ENCODE measurements at places on chromosomes 11 and 22.

GRCh38 chr11:1673446-1674172, 23.4 kb upstream of the KRTAP5-6 start:
- DNase-seq, result no peak

DNA sequence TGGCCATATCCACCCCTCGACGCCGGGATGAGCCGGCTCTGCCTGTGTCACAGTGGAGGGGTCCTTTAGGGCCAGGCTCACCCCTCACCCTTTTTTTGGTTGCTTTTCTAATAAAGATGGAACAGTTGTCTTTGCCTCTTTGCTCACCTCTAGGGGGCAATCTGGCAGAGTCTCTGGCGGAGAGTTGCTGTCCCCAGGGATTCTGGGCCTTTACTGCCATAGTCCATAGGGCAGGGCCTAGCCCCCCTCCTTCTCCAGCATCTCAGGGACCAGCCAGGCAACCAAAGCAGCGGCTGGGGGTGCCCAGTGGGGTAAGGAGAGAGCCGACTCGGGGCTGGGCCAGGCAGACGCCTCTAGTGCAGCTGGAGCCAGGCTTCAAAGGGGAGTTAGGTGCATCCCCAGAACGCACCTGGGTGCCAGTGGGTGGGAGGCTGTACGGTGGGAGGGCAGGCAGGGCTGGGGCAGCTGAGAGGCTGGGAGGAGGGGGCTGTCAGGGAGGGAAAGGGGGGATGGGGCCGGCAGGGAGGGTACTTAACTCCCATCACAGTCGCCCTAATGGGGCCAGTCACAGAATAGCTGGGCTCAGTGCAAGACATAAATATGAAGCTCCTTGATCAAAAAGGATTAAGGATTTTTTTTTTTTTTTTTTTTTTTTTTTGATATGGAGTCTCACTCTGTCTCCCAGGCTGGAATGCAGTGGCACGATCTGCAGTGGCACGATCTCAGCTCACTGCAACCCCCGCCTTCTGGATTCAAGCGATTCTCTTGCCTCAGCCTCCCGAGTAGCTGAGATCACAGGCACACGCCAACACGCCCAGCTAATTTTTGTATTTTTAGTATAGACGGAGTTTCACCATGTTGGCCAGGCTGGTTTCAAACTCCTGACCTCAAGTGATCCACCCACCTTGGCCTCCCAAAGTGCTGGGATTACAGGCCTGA, 2.5 kb upstream of the SUSD2 start:
- DNase-seq, result no peak

GRCh38 chr11:64056213-64056785, 20.6 kb downstream of the FLRT1 start:
- no peak for DNase-seq

DNA sequence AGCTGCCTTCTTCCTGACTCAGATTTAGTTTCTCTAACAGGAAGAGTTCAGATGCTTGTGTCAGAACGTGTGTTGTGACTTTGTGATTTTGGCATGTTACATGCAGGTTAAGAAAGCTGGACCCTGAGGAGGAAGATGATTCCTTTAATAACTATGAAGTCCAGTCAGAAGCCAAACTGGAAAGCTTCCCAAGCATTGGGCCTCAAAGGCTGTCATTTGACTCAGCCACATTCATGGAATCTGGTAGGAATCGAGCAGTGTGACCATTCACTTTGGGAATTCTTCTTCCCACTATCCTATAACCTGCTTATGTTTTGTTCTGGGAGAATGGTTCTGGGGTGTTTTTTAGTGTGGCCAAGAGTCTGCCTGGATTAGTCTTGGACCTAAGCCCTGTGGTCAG, 48.0 kb downstream of the CABIN1 start:
- DNase-seq, result no peak

DNA sequence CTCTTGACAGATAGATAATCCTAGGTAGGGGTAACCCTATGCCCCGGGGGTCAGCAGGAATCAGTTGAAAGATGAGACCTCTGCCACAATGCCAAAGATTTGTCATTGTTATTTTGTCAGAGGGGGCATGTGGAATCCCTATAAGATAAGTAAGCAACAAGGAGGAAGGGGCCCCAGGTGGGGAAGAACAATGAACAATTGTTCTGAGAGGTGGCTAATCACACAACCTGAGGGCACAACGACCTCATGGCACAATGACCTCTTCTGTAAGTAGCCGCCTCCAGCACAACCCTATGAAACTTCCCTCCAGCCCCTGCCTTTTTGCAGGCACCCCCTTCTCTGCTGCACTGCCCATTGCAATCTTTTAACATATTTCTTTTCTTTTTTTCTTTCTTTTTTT, 11.8 kb upstream of the FBLN1 start:
- no peak for DNase-seq

DNA sequence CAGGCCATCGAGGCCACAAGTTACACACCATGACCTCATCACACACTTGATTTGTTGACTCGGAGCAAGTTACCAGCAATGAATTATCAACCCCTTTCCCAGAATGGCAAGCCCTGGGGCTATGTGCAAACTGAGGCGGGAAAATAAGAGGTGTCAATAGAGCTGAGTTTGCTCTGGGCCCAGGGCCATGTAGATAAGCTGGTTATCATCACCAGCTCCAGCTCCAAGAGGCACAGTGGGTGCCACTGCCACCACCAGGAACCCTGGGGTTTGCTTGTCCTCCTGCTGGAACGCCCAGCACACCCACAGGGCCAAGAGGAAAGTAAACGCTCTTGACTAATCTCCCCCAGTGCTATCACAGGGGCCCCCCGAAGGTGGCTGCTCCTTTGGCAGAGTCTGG, 13.0 kb upstream of the VPS37C start:
- no peak for DNase-seq

- DNase-seq, result no peak
Measured at GRCh38 chr22:48972979-48973693, 854.5 kb downstream of the BRD1 start.

DNA sequence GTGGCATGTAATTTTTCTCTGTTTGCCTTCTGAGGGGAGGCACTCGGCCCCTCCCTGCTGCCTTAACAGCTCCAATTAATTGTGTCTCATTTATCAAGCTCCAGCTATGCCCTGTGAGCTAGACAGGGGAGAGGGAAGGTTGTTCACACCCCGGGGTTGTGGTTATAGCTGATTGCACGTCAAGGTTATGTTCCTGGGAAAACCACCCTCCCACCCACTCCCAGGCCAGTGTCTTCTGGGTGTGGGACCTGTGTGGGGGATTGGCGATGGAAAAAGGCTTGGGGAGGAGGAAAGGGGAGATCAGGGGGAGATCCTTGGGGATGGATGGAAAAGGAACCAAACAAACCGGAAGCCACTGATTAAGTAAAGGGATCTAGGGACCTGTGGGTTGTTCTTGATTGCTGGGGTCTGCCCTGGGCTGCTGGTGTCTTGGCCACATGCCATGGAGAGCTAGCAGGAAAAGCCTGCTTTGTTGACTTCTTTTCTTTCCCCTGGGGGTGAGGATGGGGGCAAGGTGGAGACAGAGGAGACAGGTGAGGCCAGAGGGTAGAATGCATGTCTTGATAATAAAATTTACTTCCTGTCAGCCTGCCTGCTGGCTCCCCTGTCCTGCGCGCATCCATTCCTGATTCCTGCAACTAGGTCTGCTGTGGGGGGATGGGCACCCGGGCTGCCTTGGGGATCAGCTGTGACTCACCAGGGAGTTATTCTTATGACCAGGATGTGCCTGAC, 13.5 kb upstream of the SORL1-AS1 start:
- peak; percentile 68 for DNase-seq

- no peak for DNase-seq
Measured at GRCh38 chr22:28025866-28026575, 107.0 kb upstream of the PITPNB start.

DNA sequence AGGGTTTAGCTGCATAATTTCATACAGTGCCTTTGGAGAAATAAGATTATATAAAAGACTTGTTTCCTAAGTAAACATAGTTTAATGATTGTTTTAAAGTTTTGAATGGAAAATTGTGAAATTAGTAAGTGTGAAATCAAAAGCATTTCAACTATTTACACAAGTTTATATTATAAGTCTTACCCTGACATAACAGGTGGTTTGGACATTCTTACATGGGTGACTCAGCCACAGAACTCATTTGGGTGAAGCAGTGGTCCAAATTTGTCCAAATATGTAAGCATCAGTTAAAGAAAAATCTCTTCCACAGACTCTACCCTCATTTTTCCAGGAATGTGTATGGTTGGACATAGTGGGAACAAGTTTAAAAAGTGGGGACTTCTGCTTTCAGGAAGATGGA, 68.0 kb downstream of the USP47 start:
- no peak for DNase-seq

DNA sequence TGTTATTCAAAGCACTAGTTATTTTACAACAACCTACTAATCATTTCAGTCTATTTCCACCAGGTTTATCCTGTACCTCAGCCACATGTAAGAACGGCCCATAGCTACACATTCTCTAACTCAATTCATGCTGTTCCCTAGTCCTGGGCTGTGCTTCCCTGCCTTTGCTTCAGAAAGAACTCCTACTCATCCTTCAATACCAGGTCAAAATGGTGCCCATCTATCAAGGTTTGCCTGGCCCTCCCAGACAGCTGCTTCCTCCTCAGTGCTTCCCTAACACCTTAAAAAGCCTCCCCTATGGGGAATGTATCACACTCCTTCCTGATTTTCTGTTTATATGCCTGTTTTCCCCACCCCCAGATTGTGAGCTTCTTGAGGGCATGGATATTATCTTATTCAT, 400.7 kb downstream of the MN1 start:
- DNase-seq, result no peak

DNA sequence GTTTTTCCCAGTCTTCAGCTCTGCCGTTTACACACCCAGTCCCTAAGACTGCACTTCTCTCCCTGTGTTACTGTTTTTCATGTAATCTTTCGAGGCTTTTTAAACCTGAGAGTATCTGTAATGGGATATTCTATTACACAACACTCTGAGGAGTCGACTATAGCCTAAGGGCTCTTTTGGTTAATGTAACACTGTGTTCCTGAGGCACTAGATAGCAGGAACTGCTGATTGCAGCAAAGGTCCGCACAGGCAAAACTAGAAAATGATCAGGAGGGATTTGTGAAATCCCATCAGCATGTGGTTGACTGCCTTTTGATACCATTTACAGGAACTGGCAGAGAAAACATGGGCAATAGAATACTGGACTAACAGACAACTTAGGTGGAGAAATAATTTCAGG, 512.3 kb upstream of the RAG2 start:
- DNase-seq, result no peak

GRCh38 chr11:2441171-2441570, 3.1 kb downstream of the TRPM5 start:
- DNase-seq, result no peak

- no peak for DNase-seq
Measured at GRCh38 chr11:19979519-19979845, 180.8 kb downstream of the DBX1 start.

- no peak for DNase-seq
Measured at GRCh38 chr11:72685560-72686480, 11.6 kb upstream of the PDE2A start.

- DNase-seq, result no peak
Measured at GRCh38 chr11:23423104-23423503, 562.8 kb upstream of the CCDC179 start.

DNA sequence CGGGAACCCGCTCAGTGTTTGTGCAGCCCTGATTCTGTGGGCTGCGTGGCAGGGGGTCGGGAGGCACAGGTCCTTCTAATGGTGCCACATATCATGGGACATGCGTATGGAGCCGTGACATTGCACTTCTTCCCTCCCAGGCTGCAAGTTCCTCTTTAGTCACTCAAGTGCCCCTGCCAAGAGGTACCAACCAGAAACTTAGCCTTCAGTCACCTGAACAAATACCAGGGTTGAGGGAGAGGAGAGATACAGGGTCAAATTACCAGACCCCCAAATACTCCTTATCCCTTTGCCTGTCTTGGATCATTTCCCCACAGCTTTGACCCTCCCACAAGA, 209.1 kb downstream of the BUD13 start:
- no peak for DNase-seq

GRCh38 chr11:59247531-59248227, 35.0 kb upstream of the MPEG1 start:
- no peak for DNase-seq

GRCh38 chr22:37303821-37304274, 21.5 kb downstream of the CYTH4 start:
- no peak for DNase-seq

GRCh38 chr11:86804951-86805350, 4.6 kb downstream of the PRSS23 start:
- no peak for DNase-seq

- no peak for DNase-seq
Measured at GRCh38 chr22:50289942-50290630, 17.4 kb downstream of the PLXNB2 start.

- no peak for DNase-seq
Measured at GRCh38 chr11:44301564-44302271, 8.2 kb downstream of the ALX4 start.
